Activated CD4-positive, CD25-positive, alpha-beta regulatory T cell treated with anti-CD3 and anti-CD28 coated beads, Interleukin-2, amount 50 U/mL, for 24 hours (primary cell): ENCODE measurements at places on chromosomes 7 and 10.

DNA sequence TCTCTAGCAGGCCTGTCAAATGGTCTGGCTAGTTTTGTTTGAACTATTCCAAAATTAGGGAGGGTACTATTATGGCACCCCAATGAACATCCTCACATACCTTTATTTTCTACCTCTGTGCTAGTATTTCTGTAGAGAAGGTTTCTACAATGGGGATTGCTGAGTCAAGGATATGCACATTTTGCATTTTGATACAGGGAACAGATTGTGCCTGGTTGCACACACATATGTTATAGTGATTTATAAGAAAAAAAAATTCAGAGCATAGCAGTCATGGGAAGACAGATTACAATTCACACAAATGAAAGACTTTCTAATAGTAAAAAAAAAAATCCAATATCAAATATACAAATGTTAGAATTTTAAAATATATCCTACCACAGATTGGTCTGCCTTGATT lies 14.1 kb upstream of the NRBF2 start:
- ATAC-seq, result no peak

- ATAC-seq, result no peak
These were observed 115.1 kb downstream of the PARD3 start for GRCh38 chr10:34699904-34700517.

DNA sequence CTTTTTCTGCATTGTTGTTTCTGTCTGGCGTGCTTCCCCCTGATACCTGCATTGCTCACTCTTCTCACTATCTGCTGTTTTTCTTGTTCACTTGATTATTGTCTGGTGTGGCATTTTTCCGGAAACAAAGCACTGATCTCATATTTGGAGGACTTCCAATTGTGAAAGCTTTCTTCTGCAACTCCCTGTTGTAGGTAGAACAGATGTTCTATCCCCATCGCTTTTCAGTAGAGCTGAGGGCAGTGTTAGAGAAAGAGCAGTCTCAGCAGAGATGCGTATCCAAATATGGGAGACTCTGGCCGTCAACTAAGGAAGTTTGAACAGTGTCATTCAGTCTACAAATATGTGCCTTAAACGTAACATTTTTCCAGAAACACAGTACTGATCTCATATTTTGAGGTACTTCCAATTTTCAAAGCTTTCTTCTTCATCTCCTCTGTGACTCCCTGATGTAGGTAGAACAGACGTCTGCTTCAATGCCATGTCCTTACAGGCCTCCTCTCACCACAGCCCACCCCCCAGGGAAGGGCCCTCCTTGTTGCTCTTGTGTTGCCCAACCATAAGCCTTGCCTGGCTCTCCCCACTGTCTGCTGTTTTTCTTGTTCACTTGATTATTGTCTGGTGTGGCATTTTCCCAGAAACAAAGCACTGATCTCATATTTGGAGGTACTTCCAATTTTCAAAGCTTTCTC lies 27.1 kb upstream of the GJD4 start:
- ATAC-seq, result no peak

DNA sequence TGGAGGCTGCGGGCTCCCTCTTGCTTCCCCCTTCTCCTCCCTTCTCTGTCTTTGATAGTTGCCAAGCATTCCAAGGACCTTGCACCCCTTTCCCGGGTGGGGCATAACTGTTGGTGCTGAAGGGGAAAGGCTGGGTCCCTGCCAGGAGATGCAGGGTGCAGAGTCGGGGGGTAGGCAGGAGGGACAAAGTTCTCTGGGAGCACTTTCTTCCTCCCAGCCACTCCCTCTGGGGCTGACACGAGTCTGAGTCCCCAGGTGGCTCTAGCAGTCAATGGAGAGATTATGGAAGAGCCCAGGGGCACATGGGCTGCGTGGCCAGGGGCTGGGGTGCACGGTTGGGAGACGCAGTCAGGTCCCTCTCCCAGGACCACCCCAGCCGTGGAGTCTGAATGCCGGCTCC lies 2.1 kb downstream of the CLDN15 start:
- ATAC-seq, result no peak

GRCh38 chr7:101620395-101620794 lies 8.7 kb downstream of the MYL10 start:
- no peak for ATAC-seq

- ATAC-seq, result no peak
These were observed 442.9 kb downstream of the AUTS2 start for GRCh38 chr7:70040970-70041766.

DNA sequence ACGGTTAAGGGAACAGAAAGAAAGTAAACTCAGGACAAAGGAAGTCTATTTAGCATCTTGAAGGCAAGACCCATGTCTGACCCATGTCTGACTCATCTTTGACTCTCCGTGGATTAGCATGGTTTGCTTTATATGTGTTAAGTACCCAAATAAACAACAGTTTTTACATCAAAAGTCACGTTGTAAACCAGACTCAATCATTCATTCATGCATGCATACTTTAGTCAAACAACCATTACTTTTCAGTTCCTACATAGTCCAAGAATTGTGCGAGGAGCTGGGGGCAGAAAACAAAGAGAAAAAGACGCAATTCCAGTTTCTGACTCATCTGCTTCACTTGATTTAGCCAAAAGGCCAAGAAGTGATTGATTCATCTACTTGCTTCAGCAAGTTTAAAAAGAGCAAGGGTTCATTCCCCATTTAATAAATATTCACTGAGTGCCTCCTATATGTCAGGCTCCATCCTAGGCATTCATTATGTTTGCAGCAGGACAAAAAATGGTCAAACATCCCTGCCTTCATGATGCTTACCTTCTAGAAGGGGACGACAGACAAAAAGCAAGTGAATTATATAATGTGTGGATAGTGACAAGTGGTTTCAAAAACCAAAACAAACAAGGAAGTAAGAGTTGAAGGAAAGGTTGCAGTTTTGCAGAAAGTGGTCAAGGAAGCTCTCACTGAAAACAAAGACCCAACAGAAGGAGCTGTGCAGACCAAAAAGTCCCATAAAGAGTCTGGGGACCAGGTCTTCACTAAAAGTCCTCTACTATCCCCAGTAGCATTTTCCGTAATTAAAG lies 116.2 kb downstream of the FAM107B start:
- ATAC-seq, result no peak

- ATAC-seq, result no peak
These were observed 94.4 kb upstream of the FZD1 start for GRCh38 chr7:91169830-91170191.

- ATAC-seq, result no peak
These were observed 300.6 kb downstream of the ZEB1 start for GRCh38 chr10:31619531-31620061.

- ATAC-seq, result no peak
These were observed 404.2 kb downstream of the THSD7A start for GRCh38 chr7:11427686-11428273.

DNA sequence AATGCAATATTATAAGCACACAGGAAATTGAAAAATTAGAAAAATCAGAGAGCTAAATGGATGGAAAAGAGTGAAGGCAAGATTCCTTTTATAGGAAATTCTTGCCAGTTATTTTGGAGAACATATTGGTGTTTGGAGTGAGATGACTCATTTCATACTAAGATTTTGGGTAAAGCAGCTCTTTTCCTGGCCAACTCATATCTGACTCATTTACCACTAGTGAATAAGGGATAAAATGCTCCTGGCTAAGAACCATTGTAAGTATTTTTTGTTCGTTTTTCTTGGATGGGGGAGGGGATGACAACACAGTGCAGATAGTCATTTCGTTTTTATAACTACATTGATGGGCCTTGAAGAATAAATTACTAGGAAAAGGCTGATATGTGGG lies 139.3 kb downstream of the TWIST1 start:
- no peak for ATAC-seq

GRCh38 chr10:65024886-65025285 lies 1503.7 kb downstream of the REEP3 start:
- ATAC-seq, result no peak

DNA sequence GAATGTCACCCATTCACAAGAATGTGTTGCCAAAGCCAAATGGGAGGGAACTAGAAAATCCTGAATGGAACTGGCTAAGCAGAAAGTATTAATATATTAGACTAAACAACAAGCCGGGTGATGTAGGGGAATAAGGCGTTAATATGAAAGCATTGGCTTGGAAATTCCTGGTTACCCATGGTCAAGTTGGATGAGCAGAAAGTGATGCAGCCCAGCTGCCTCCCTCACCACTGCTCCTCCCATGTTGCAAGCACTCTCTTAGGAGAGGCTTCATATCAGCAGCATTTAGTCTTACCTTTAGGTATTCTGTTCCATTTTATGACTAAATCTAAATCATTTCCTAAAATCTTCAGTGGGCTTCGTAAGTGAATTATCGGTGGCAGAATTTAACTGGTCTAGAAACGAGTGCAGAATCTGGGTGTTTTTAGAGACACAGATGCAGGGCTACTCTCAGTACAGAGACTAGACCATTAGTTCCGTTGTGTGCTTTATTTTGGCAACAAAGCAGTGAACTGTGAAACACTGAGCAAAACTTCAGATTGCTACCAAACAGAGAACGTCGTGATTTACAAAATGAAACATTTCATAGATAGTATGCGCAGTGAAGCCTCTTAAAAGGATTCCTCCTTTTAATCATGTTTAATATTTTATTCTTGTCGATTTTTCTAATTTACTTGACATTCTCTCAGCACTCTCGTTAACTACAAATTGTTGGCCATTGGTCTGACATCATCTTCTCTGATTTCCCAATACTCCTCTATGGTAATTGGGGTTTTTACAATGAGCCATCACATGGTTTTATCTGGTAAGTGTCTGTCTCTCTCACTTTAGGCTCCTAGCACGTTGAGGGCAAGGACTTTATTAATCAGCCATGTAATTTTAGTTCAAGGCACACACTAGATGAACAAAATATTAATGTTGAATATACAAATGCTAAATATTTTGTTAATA lies 22.0 kb upstream of the HGF start:
- no peak for ATAC-seq

GRCh38 chr7:8314566-8314965 lies 52.6 kb upstream of the ICA1 start:
- ATAC-seq, result no peak

DNA sequence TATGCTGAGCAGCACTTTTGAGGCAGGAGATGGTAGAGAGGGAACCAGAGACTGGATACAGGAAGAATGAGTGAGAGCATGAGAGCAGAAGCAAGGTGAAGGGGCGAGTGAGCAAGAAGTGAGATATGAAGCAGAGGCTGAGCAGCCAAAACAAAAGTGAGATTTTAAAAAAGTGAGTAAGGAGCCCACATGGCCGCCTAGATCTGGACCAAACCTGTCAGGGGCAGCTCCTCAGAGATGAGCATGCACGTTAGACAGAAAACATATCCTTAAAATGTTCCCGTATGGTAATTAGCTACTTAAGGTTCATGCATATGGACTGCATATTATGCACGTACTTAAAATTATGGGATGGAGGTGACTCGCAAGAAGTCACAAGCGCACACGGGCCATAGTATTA lies 22.5 kb downstream of the TMEM176A start:
- no peak for ATAC-seq

GRCh38 chr10:57535306-57535705 lies 732.4 kb downstream of the IPMK start:
- no peak for ATAC-seq

DNA sequence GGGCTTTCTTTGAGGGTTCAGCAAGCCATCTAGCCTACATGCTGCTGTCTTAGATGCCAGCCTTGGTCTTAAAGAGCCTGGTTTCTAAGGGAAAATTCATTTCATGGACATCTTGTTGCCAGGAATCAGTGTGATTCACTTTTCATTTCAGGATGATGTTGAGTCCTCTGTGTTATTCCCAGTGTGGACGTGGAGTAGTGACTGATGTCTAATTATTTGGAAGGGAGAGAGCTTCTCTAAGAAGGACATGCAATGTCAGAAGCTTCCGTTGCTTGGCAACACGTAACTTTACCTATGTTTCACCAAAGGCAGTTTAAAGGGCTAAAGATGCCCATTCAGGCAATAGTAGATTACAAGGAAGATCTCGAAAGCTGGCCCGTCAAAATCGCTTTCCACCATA lies 89.0 kb downstream of the PTPRE start:
- no peak for ATAC-seq

DNA sequence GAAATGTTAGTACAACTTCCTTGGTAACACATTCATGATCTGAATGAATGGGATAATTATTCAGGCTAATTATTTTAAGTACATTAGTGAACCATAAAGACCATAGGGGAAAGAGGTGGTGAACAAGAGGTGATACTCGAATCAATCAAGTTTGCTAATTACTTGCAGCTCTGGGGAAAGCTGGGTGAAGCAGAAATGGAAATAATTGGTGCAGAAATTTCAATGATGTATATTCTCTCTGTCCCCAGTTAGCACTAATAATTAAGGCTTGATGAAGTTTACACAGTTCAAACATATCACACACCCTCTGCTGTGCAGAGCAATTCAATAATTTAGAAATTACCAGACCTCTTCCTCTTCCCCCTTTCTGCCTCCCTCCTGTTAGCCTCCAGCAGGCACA lies 49.4 kb upstream of the OPALIN start:
- no peak for ATAC-seq

- ATAC-seq, result no peak
These were observed 19.1 kb downstream of the TRUB1 start for GRCh38 chr10:114957122-114957521.

DNA sequence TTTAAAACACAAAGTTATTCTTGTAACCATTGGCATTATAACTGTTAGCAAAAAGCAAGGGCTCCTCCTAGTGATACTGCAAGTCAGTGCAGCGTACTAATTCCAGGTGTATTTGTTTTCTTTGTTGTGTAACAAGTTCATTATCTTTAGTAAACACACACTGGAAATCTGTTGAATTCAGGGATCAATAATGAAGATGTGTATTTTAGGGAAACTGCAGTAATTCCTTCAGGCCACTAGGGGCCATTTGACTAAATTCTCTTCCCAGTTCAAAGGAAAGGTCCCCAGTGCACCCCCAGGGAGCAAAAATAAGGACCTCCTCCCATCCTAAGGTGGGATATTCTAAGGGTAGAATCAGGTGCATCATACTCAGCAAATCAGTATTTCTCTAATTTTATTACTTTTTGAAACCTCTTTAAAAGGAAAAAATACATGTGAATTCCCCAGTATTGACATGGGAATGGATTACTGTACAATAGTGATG lies 158.6 kb upstream of the LYZL1 start:
- no peak for ATAC-seq

DNA sequence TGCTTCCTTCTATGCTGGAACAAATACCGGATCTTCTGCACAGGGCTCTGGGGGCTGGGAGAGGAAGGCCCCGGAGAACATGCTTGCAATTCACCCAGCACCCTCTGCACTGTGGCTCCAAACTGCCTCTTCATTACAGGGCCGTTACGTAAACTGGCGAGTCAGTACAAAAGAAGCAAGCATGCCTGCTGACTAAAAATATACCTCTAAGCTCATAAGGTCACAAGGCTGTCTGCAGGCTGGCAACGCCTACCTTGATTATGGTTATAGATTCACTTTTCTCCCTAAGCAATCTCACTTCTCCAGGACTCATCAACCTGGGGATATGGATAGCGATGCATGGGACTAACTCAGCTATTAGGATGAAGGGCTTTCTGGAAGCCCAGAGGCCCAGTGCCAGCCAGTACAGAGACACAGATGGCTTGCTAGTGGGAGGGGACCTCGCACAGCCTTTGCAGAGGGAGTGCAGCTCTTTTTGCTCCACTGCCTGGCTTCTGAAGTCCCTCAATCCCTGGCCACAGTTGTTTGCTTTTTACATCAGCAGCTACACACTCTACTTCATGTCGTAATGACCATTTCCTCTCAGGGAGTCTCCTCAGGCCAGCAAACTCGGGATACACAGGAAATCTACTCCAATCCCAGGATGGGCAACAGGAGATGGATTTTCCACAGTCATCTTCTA lies 96.1 kb downstream of the SH3PXD2A start:
- peak; percentile 89 for ATAC-seq

- ATAC-seq, result no peak
These were observed 70.0 kb upstream of the ZMIZ2 start for GRCh38 chr7:44678471-44679179.
